Stimulated activated CD8-positive, alpha-beta memory T cell treated with anti-CD3 and anti-CD28 coated beads, Interleukin-2, amount 100 ng/mL, for 48 hours (primary cell): ENCODE measurements at places on chromosomes 4 and X.

GRCh38 chrX:15505101-15505500 is 4.5 kb downstream of the BMX start:
- DNase-seq = no peak

DNA sequence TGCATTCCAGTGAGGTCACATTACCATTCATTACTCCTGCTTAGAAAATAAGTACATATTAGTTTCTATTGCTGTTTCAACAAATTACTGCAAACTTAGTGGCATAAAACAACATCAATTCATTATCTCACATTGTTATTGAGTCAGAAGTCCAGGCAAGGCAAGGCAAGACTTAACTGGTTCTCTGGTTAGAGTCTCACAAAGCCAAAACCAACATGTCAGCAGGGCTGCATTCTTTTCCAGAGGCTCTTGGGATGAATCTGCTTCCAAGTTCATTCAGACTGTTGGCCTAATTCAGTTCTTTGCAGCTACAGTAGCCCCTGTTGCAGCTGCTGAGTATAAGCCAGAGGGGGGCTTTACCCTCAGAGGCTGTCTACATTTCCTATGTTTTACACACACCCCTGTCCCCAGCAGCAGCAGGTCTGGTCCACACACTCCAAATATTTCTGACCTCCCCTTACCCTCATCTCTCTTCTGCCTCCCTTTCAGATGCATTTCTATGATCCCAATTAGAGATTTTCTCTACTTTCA is 892.1 kb upstream of the EPHA5 start:
- no peak for DNase-seq

- no peak for DNase-seq
These were observed 99.8 kb upstream of the H2AZ1 start for GRCh38 chr4:100049872-100050271.

DNA sequence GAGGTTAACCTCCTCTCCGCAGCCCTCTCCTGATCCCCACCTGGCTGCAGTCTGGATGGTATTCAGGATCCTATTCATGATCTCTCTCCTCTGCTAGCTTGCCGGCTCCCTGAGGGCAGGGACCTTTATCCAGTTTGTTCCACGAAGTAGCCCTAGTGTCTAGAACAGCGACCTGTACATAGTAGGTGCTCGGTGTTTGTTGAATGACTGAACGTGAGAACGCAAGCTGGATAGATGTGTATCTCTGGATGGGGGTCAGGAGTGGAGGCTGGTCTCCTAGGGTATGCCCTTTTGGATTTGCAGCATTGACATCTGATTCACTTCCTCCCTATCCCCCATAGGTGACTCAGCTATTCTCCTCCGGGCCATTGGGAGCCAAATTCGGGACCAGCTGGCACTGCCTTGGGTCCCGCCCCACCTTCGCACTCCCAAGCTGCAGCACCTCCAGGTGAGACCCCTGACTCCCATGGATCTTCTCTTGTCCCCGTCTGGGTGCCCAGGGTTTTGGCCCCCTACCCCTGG is 7.3 kb downstream of the CCDC22 start:
- DNase-seq = no peak

- no peak for DNase-seq
These were observed 111.2 kb upstream of the GALNT7 start for GRCh38 chr4:173057442-173057841.

DNA sequence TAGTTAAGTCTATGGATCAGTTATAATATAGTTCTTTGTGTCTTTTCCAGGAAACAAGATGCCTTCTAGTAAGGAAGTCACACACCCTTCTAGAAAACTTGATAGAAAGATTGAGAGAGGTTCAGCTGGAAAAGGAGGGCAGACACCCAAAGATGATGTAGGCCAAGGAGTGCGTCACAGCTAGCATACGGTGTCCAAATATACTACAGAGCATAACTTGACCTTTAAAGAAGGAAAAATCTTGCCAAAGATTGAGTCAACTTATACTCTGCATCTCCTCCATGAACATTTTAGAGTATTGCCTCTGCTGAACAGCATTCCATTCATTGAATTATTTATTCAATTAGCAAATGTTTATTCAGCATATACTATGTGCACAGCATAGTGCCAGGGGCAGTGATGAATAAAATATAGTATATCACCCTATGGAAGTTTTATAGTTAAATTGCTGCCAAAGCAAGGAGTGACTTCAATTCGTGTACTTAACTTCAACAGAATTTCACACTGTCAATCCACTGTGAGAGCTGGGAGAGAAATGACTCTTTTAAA is 51.9 kb upstream of the SLC6A14 start:
- no peak for DNase-seq

GRCh38 chr4:144582975-144583374 is 63.0 kb upstream of the HHIP start:
- DNase-seq = no peak

DNA sequence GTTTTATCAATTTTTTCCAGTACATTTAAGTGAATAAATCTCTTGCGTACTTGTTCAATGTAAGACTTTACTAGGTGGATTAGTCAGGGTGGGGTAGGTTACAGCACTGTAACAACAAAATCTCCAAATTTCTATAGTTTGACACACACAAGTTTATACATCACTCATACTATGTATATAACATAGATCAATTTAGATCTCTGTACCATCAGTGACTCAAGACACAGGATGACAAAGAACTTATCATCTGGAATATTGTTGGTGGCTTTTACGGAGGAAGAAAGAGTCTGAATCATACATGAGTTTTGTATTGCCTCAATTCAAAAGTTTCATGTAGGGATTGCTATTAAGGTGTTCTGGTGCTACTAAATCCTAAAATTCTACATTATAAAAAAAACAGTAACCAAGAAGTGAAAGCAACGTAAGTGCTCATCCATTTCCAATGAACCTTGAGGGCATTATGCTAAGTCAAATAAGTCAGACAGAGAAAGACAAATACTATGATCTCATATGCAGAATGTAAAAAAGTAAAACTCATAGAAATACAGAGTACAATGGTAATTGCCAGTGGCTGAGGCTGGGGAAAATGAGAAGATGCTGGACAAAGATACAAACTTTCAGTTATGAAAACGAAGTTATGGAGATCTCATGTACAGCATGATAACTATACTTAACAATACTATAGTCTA is 98.0 kb upstream of the DKK2 start:
- no peak for DNase-seq

DNA sequence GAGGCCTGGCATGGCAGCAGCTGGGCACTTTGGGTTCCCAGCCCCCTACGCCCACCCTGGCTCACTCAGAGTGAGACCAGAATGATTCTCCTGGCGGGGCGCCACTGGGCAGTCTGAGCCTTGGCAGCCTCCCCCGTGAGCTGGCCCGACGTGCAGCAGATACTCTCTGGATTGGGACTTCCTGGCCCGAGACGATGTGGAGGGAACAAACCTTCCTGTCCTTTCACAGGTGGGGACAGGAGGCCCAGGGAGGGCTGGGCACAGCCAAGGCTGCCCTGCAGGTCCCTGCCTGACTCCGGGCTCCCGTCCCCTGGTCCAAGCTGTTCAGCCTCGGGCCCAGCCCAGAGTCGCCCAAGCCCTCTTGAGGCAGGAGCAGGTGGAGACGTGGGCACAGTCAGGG is 17.9 kb upstream of the ADD1 start:
- no peak for DNase-seq

GRCh38 chr4:24209131-24209530 is 319.3 kb upstream of the PPARGC1A start:
- DNase-seq = no peak

- no peak for DNase-seq
These were observed 45.6 kb upstream of the CHRNA9 start for GRCh38 chr4:40289366-40290188.

DNA sequence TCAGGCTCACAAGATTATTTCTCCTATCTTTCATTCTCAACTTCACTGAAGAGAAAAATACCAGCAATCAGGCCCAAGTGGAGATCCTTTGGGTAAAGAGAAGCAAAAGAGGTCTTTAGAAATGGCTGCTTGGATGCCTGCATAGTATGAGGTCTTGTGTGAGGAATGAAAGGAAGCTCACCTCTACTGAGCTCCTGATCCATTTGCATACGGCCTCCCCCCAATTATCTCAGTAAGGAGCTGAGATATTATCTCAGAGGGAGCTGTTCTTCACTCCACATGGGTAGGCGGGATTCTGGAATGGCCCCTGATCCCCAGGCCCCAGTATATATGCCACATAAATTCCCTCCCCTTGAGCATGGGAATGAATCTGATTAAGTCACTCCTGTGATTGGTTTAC is 75.8 kb downstream of the EVC2 start:
- DNase-seq = no peak

GRCh38 chrX:43655151-43656004 is 721 bp upstream of the MAOA start:
- no peak for DNase-seq

GRCh38 chr4:139416073-139416673 is 37.7 kb upstream of the RAB33B start:
- no peak for DNase-seq
